Chondrocyte (in vitro differentiated cells): ENCODE measurements at places on chromosomes 2 and 18. TPM values are rescaled to one million over a fixed set of nuclear protein-coding genes. Genes with fewer than 3 reads are reported as not detected.

DNA sequence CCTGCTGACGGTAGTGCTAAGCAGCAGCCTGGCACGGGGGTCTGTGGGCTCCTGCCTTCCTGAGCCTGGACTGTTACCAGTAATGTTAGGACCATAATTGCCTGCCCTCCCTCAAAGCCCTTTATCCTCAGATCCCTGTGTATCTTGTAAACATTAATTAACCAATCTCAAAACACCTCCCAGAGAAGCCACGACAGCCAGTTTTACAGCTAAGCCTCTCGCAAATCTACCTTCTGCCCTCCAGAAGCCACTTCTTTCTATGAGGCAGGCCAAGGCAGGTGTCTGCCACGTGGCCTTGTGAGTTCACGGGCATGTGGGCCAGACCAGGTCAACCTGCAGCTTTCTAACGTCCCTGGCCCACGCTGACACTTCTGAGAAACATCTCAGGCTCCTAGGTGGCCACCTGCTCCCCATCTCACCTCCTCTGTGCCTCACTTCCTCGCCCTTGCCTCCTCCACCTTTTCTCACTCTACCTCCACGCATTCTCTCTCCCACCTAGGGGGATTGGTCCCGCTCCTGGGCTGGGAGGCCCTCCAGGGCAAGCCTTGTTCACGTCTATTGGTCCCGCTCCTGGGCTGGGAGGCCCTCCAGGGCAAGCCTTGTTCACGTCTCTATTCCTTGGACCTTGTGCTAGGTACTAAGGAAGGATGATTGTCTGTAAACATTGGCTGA, 64.3 kb downstream of the EDAR start:
- no peak for DNase-seq
- H3K4me1 ChIP-seq = peaks cover 2% of the 10 kb centered on the region
- no peaks in the 10 kb centered on the region for H3K36me3 ChIP-seq
- H3K4me3 ChIP-seq = no peak overlapping the region

GRCh38 chr2:128016620-128017019, 11.2 kb downstream of the SAP130 start:
- H3K27ac ChIP-seq = no peak overlapping the region
- H3K4me3 ChIP-seq = no peak overlapping the region
- H3K36me3 ChIP-seq = peaks cover 27% of the 10 kb centered on the region
- no peaks in the 10 kb centered on the region for H3K27me3 ChIP-seq
- no peaks in the 10 kb centered on the region for H3K4me1 ChIP-seq
- no peak for DNase-seq

GRCh38 chr2:204264621-204265140, 280.6 kb upstream of the PARD3B start:
- peaks cover 7% of the 10 kb centered on the region for H3K4me1 ChIP-seq
- no peak overlapping the region for H3K27ac ChIP-seq
- DNase-seq = no peak
- H3K27me3 ChIP-seq = no peaks in the 10 kb centered on the region
- H3K36me3 ChIP-seq = no peaks in the 10 kb centered on the region

DNA sequence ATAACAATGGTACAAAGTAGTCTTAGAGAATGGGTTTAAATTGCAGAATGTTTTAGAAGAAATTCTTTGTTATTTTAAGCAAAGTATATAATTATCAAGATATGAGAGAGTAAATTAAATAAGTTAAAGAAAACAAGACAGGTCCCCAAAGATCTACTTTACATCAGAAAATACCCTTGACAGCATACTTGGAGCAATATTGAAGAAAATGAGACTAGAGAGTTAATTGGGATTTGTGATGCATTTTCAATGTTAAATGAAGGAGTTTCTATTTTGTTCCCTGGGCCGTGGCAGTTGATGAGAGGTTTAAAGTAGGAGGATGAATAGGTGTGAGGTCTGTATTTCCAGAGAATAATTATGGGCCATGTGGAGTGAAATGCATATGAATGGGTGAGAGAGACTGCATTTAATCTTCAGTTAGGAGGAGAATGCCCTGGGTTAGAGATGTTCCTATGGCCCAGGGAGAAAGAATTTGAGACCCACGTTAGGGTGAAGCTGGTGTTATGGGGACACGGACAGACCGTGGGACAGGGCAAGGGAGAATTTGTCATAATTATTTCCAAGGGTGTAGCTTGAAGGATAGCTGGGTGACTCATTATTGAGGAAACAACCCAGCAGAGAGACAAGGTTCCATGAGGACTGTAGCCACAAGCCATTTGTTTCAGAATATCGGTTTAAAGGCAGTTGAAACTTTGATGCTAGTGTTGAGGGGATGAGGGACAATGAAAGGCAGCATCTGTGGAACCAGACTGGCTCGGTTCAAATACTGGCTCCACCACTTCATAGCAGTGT, 22.7 kb downstream of the MGAT5 start:
- H3K4me3 ChIP-seq = no peak overlapping the region
- no peaks in the 10 kb centered on the region for H3K27me3 ChIP-seq
- peaks cover 5% of the 10 kb centered on the region for H3K4me1 ChIP-seq
- H3K27ac ChIP-seq = no peak overlapping the region

The SRD5A2 gene
- not detected in 3 replicates for total RNA-seq

DNA sequence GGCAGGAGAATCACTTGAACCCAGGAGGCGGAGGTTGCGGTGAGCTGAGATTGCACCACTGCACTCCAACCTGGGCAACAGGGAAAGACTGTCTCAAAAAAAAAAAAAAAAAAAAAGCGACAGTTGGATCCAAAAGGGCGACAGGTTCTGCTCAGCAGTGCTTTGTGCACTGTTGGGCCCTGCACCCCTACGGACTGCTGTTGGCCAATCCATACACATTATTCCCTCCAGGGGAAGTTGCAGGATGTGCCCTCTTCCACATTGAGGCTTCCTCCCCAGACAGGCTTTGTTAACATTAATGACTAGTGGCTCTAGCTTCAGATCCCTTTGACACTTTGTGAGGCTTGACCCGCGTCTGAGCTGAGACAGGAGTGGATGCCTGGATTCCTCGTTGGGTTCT, 9.4 kb downstream of the NT5DC4 start:
- no peak overlapping the region for H3K4me3 ChIP-seq
- no peak for DNase-seq
- no peak overlapping the region for H3K27ac ChIP-seq
- no peaks in the 10 kb centered on the region for H3K36me3 ChIP-seq
- H3K4me1 ChIP-seq = peaks cover 17% of the 10 kb centered on the region
- no peaks in the 10 kb centered on the region for H3K27me3 ChIP-seq

The UBE2E3 gene
- 70.9 to 93.0 TPM (median 74.2 TPM) in 3 replicates for total RNA-seq

GRCh38 chr18:5851998-5852397, 43.3 kb downstream of the TMEM200C start:
- DNase-seq = no peak
- H3K27me3 ChIP-seq = peaks cover 43% of the 10 kb centered on the region
- H3K4me3 ChIP-seq = no peak overlapping the region
- H3K36me3 ChIP-seq = no peaks in the 10 kb centered on the region
- H3K27ac ChIP-seq = no peak overlapping the region

DNA sequence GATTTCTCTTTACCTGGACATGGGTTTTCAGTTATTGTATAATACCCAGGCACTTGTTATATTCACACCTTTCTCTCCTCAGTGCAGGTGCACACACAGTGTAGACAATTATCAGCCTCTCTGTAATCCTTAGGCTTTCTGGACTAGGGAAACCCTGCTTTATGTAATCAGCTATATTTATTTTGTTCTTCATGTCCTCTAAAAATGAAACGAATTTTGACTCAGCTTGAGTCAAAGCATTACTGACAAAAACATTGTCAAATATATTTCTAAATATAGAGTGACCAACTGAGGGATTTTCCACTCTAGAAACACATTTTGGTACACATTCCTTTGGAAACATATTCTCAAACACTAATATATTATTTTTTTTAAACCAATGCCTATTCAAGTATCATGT, 144.8 kb upstream of the GULP1 start:
- H3K27ac ChIP-seq = peak overlapping the region; percentile 55
- H3K4me1 ChIP-seq = peaks cover 41% of the 10 kb centered on the region
- no peak overlapping the region for H3K4me3 ChIP-seq

GRCh38 chr2:75622500-75622899, 24.1 kb upstream of the MRPL19 start:
- no peak overlapping the region for H3K27ac ChIP-seq
- H3K4me1 ChIP-seq = peaks cover 12% of the 10 kb centered on the region
- DNase-seq = no peak
- H3K27me3 ChIP-seq = no peaks in the 10 kb centered on the region
- no peak overlapping the region for H3K4me3 ChIP-seq
- H3K36me3 ChIP-seq = no peaks in the 10 kb centered on the region

The ALPP gene
- not detected in 3 replicates for total RNA-seq

The PCGF1 gene
- 26.1 to 30.7 TPM (median 30.0 TPM) in 3 replicates for total RNA-seq

- H3K27ac ChIP-seq = no peak overlapping the region
- H3K27me3 ChIP-seq = no peaks in the 10 kb centered on the region
- no peaks in the 10 kb centered on the region for H3K36me3 ChIP-seq
- peaks cover 12% of the 10 kb centered on the region for H3K4me1 ChIP-seq
These were observed 421 bp upstream of the FAM171B start for GRCh38 chr2:186693446-186693832.

The PRKAG3 gene
- not detected in 3 replicates for total RNA-seq

The ST6GAL2 gene
- 144 to 319 TPM (median 144 TPM) in 3 replicates for total RNA-seq

- H3K27me3 ChIP-seq = no peaks in the 10 kb centered on the region
- H3K4me1 ChIP-seq = peaks cover 72% of the 10 kb centered on the region
- no peak for DNase-seq
- H3K4me3 ChIP-seq = no peak overlapping the region
These were observed 166.2 kb downstream of the SH3RF3 start for GRCh38 chr2:109295070-109295780.

DNA sequence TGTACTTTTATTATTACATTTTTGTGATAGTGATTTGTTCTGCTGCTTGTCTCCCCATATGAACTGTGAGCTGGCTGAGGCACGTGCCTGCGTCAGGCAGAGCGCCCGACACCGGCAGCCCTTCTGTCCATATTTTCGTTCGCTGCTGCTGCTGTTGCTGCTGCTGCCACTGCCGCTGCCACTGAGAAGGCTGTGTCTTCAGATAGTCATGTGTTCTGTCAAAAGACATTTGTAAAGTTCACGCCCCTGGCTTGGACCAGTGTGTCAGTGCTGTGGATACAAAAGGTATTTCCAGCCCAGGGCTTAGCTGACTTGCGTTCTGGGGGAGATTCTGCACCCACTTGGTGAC, 47.0 kb downstream of the TWIST2 start:
- H3K36me3 ChIP-seq = peaks cover 2% of the 10 kb centered on the region
- H3K4me1 ChIP-seq = peaks cover 18% of the 10 kb centered on the region
- H3K27ac ChIP-seq = no peak overlapping the region
- peak; percentile 50 for DNase-seq
- H3K4me3 ChIP-seq = no peak overlapping the region
- H3K27me3 ChIP-seq = no peaks in the 10 kb centered on the region

- no peak for DNase-seq
- H3K27me3 ChIP-seq = no peaks in the 10 kb centered on the region
- no peaks in the 10 kb centered on the region for H3K4me1 ChIP-seq
- no peaks in the 10 kb centered on the region for H3K36me3 ChIP-seq
- no peak overlapping the region for H3K27ac ChIP-seq
These were observed 71.8 kb upstream of the SPRED2 start for GRCh38 chr2:65504201-65504600.

GRCh38 chr2:157784169-157784822, 91.8 kb downstream of the ACVR1 start:
- H3K27ac ChIP-seq = peak overlapping the region; percentile 93
- H3K36me3 ChIP-seq = peaks cover 13% of the 10 kb centered on the region
- no peaks in the 10 kb centered on the region for H3K27me3 ChIP-seq
- peak overlapping the region; percentile 53 for H3K4me3 ChIP-seq
- peak; percentile 93 for DNase-seq
- peaks cover 85% of the 10 kb centered on the region for H3K4me1 ChIP-seq

GRCh38 chr2:186827862-186828492, 21.0 kb downstream of the ZSWIM2 start:
- H3K4me3 ChIP-seq = no peak overlapping the region
- H3K36me3 ChIP-seq = no peaks in the 10 kb centered on the region
- H3K27ac ChIP-seq = no peak overlapping the region
- no peak for DNase-seq

DNA sequence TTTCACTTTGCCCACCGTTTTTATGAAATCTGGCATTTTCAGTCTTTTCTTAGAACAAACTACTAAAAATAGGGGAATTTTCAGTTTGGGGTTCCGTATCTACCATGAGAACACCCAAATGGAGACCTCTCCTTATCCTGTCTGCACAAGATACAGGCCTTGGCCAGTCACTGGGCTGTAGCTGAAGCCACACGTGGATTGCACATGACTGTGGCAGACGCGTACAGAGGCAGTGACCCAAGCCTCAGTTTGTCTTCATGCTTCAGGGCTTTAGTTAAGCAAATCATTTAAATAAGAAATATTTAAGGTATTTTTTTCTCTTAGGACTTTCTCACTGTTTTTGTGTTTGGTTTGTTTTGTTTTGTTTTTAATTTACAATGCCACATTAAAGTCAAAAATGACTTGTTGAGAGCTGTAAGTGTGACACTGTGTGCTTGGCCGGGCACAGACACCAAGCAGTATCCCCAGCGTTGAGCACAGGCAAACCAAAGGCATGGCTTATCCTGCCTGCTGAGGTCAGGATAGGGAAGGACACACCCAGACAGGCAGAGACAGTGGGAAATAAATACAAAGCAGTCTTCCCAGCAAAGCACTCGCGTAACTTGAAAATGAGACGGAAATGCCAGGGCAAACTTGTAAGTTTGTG, 53.3 kb downstream of the TRAPPC12 start:
- H3K4me3 ChIP-seq = no peak overlapping the region
- no peaks in the 10 kb centered on the region for H3K27me3 ChIP-seq
- H3K4me1 ChIP-seq = peaks cover 8% of the 10 kb centered on the region
- DNase-seq = no peak
- H3K36me3 ChIP-seq = peaks cover 17% of the 10 kb centered on the region

DNA sequence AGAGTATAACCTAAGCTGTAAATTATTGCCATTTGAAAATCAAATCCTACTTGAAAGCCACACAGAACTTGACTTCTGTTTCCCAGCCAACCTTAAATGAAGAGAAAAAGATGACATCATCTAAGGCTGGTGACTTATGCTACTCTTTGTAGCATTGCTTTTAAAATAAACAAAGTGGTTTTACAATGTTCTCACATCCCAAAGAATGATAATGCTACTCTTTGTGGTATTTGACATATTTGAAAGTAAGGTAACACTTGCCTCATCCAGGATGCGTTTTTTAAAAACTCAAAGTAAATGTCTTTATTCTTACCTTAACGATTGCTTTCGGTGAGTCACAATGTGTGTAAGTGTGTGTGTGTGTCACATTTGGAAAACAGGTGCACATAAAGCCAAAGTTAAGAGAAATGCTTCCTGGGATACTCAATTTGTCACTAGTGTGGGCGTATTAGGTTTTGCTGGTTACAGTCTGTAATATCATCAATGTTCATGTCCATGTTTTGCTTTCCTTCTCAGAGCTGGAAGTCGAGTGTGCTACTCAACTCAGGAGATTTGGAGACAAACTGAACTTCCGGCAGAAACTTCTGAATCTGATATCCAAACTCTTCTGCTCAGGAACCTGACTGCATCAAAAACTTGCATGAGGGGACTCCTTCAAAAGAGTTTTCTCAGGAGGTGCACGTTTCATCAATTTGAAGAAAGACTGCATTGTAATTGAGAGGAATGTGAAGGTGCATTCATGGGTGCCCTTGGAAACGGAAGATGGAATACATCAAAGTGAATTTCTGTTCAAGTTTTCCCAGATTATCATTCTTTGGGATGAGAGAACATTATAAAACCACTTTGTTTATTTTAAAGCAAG, 2.6 kb downstream of the PMAIP1 start:
- peak overlapping the region; percentile 75 for H3K27ac ChIP-seq
- H3K36me3 ChIP-seq = peaks cover 11% of the 10 kb centered on the region
- DNase-seq = no peak

GRCh38 chr2:101251844-101252407, 760 bp upstream of the CNOT11 start:
- peaks cover 37% of the 10 kb centered on the region for H3K4me1 ChIP-seq
- DNase-seq = no peak
- H3K27ac ChIP-seq = peak overlapping the region; percentile 95
- peak overlapping the region; percentile 82 for H3K4me3 ChIP-seq
- peaks cover 4% of the 10 kb centered on the region for H3K36me3 ChIP-seq
- H3K27me3 ChIP-seq = no peaks in the 10 kb centered on the region
